ENCODE measurements at places on chromosomes 5 and 9.

DNA sequence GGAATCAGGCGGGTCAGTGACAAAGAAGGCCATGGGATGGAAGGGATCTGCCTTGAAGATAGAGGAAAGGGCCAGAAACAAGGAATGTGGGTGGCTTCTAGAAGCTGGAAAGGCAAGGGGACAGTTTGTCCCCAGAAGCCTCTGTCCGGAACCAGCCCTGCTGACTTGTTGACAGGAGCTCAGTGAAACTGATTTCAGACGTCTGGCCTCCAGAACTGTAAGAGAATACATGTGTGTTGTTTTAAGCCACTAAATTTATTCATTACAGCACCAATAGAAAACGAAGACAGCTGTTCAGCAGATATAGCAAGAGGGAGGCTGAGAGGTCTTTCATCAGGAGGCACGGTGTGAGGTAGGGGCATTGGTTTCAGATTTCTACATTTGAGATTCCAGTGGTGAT is 422.5 kb downstream of the KDM4C start:
- no peak for DNase-seq

DNA sequence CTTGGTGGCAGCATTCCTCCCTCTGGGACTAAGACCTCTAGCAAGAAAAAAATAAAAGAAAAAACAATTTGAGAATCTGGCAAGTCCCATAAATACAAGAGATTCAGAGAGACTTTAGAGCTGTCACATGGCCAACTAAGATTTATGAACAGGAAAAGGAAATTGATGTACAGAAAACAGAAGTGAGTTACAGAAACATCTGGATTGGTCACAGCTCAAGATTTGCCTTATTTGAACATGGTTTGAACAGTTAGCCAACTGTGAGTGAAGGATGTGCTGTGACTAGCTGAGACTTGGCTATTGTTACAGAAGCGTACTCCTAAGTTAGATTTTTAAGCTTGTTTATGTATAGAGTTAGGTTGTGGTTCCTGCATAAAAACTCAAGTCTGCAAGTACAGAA is 340.2 kb downstream of the SLCO4C1 start:
- no peak for DNase-seq

GRCh38 chr9:92970467-92970923 is 23.2 kb downstream of the FGD3 start:
- no peak for DNase-seq

- no peak for DNase-seq
These were observed 2.8 kb upstream of the CDK7 start for GRCh38 chr5:69231851-69232250.

GRCh38 chr5:83009408-83009807 is 67.8 kb downstream of the TMEM167A start:
- no peak for DNase-seq

DNA sequence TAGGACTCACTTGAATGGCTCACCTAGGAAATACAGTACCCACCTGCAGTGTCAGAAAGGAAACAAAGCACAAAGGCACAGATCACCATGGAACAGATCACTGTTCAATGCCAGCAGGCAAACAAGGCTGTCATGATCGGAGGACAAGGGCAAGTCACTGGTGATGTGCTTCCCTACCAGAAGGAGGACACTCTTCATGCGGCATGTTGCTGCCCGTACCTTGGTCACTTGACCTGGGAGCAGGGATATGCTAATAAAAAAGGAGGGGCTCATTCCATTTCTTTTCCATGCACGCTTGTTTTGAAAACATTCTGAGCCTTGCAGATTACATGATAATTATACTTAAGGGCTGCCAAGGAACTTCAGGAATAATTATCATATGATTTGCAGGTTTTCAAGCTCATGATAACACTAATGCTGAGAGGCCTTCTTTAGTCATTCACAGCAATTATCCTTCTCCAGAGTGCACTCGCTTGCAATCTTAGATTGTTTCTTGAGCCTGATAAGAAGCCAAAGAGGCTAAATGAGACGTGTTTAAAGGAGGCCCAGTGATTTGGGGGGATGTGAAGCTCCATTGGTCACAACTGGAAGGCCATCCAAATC is 36.1 kb upstream of the STARD4 start:
- DNase-seq: no peak

- peak; percentile 43 for DNase-seq
These were observed 89.8 kb downstream of the NTRK2 start for GRCh38 chr9:84759300-84759750.

- no peak for DNase-seq
These were observed 1172.9 kb downstream of the CDH12 start for GRCh38 chr5:21680196-21680595.

DNA sequence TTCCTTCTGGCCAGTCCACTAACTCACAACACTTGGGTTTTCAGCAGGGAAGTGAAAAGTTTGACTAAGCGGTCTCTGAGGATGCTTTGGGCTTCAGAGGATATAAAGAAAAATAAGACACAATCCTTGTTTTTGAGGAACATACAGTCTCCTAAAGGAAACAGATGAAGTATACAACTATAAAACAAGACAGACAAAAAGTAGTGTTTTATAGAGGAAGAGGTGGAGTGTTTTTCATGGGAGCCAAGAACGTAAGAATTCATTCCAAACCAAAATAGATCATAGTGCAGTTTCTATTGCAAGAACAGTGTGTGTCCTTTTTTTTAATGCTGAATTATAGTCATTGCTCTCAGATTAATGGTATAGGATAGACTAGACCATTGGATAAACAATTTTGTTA is 586.9 kb upstream of the BRINP1 start:
- no peak for DNase-seq

DNA sequence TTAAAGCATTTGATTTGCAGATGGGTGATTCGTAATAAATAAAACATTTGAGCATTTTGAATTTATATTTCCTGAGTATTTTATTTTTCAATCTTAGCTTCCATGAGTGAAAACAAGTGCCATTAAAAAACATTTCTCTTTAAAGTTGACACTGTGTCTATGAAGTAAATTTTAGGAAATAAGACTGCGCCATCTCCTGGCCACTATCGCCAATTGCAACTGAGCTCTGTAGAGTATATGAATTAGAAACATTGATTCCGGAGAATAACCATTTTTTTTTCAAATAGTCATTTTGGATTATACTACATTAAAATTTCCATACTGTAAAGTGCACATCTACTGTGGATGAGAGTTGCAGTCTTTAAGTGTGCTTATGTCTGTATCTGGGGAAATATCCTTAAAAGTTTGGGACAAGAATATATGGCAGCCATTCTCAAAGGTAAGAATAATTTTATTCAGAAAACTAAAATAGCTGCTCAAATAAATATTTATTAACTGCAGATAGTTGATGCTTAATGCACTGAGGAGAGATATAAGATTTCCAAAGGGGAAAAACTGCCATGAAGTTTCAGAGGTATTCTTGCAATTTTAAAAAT is 5.9 kb downstream of the DMRTA1 start:
- peak; percentile 50 for DNase-seq

DNA sequence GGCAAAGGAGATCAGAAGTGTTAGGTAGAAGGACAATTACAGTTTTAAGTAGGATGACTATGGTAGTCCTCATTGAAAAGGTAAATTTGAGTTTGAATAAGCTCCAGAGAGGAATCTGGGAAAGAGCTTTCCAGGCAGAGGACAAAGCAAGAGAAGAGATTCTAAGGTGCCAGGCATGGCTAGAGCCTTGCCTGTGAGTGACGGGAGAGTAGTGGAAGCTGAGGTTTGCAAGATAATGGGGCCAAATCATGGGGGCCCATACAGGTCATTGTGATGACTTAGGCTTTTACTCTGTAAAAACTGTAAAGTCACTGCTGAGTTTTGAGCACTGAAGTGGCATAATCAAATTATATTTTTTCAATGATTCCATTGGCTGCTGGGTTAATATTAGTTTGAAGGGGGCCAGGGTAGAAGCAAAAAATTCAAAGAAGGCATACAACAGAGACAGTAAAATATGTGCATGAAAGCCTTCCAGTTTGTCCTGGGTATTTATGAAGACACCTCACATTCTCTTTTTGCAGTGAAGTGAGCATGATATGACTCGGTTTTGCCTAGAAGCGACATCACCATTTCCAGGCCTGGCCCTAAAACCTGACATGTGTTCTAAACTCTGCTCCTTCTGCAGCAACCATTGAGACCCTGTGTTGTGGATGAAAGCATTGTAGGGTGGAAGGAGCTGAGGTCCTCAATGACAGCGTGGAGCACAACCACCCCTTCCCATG is 279.8 kb upstream of the TNC start:
- DNase-seq: no peak

- no peak for DNase-seq
These were observed 18.9 kb downstream of the OGN start for GRCh38 chr9:92385477-92385876.

- peak; percentile 95 for DNase-seq
These were observed 53.2 kb downstream of the USP20 start for GRCh38 chr9:129888293-129889121.

DNA sequence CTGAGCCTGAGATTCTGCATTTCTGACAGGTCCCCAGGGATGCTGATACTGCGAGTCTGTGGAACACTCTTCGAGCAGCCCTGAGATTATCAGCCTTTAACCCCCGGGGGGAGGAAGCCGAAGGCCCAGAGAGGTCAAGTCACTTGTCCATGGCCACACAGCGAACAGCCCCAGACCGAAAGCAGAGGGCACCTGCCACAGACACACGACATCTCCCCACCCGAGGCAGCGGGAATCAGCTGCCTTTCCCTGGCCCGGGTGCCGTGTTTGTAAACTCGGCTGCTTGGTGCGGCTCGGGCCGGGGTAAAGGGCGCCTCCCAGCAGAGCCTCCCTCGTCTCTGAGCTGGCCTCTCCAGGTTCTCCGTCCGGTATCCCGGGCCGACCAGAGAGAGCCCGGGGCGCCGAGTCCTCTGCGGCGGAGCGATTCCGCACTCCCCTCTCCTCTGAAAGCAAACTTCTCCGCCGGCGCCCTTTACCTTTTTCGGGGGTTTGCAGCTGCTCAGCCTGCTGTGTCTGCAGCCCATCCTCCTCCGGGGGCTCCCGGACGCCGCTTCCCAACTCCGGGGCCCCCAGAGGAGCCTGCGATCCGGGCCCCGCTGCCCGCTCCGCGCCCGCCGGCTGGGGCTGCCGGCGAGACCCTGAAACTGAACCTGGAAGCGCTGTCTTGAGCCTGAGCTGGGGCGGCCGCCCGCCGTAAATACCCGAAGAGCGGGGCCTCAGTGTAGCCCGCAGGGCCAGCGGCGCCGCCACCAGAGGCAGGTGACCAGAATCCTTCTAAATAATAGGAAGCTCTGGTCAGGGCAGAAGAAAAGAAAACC is at the start of gene CCDC69:
Gene CCDC69 (minus strand): TSS at position 646 of the 818 bp plus-strand sequence. CDS start 122 bp downstream, at position 524.
- DNase-seq: peak; percentile 56

GRCh38 chr5:141484310-141484640 is 555 bp upstream of the PCDHGC4 start:
- DNase-seq: no peak

DNA sequence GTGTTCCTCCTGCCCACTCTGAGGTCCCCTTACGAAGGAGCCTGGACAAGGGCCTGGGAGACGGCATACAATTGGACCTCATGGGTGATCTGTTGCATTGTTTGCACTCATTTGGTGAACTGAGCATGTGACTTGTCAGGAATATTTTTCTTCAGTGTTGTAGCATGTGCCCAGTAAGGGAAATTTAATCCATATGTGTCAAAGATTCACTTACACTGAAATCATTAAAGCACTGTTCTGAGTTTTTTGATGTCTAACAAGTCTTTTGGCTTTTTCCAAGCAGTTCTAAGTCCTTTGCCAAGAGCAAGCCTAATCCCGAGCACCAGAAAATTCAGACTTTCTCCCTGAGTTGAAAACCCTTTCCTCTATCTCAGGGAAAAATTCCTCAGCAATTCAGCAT is 61.6 kb upstream of the RPS23 start:
- DNase-seq: no peak

Measured in CD4-positive, alpha-beta T cell treated with Interleukin-15 for 4 hours (primary cell).